ENCODE measurements at places on chromosomes 1 and 21. TPM values are rescaled to one million over a fixed set of nuclear protein-coding genes. Genes with fewer than 3 reads are reported as not detected.
A peak's percentile ranks its signal among the peaks of the same experiment; 100 is the strongest.

DNA sequence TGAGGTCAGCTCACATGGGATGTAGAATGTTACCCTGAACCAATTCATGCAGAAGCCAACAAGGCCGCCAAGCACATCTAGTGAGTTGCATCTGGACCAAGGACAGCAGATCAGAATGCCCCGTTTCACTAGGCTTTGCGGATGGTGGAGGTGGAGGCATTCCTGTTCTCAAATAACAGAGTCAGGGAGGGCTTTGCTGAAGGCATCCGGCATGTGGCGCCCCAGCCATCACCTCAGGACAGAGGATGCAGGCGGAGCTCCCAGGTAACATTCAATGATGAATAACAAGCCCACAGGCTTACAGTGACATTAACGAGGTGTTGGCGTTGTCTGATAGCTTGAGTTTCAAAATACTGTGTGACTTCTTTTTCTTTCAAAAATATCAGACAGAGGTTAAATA, 476.2 kb downstream of the CAMTA1 start:
- no peaks in the 10 kb centered on the region for H3K4me1 ChIP-seq
- peaks cover 37% of the 10 kb centered on the region for H3K27me3 ChIP-seq
- no peak for DNase-seq
- H3K36me3 ChIP-seq, result no peaks in the 10 kb centered on the region
- no peak overlapping the region for H3K4me3 ChIP-seq

- DNase-seq, result no peak
- H3K27ac ChIP-seq, result no peak overlapping the region
- peaks cover 2% of the 10 kb centered on the region for H3K36me3 ChIP-seq
- no peaks in the 10 kb centered on the region for H3K27me3 ChIP-seq
- H3K4me3 ChIP-seq, result no peak overlapping the region
These were observed 27.2 kb downstream of the TSEN15 start for GRCh38 chr1:184078564-184079249.

DNA sequence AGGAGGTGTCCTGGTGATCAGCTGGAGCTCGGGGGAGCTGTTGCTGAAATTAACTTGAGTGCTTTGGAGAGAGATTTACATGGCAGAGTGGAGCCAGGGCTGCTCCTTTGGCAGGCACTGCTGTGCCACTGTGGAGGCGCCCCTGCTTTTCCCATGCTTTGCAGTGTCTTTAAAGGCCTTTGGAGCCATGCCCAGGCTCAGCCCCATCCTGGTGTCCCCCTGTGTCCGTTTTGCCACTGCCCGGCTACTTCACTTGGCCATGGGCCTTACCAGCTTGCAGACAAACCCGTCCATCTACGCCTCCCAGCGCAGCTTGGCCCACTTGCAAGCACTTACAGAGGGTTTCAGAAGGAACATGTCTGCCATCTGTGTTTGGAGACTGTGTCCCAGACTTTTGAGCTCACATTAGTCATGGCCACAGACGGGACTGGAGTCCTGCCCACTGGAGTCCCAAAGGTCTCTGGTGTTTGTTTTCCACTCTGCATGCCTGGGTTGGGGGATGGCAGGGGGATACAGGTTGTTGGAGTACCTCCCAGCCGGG, 18.2 kb upstream of the LAMTOR5 start:
- no peaks in the 10 kb centered on the region for H3K27me3 ChIP-seq
- no peaks in the 10 kb centered on the region for H3K36me3 ChIP-seq
- H3K27ac ChIP-seq, result peak overlapping the region; percentile 58
- H3K4me3 ChIP-seq, result no peak overlapping the region
- peak; percentile 55 for DNase-seq

DNA sequence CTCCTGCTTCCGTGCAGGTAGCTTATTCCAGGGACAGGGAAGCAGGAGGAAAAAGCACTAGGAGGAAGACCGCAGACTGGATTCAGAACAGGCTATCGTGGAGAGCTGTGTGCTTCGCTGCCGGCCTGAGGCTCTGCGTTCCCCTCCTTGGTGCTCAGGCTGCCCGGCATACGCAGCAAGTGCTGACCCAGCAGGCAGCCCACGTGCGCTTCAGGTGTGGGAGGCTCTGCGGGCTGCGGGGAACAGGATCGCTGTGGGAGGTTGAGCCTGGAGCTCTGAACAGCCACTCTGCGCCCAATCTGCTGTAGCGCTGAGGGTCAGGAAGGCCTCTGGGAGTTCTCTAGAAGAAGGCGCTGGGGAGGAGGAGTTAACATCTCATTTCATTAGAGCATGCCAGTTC, 27.9 kb downstream of the DOP1B start:
- H3K36me3 ChIP-seq, result no peaks in the 10 kb centered on the region
- no peaks in the 10 kb centered on the region for H3K27me3 ChIP-seq
- no peak for DNase-seq

DNA sequence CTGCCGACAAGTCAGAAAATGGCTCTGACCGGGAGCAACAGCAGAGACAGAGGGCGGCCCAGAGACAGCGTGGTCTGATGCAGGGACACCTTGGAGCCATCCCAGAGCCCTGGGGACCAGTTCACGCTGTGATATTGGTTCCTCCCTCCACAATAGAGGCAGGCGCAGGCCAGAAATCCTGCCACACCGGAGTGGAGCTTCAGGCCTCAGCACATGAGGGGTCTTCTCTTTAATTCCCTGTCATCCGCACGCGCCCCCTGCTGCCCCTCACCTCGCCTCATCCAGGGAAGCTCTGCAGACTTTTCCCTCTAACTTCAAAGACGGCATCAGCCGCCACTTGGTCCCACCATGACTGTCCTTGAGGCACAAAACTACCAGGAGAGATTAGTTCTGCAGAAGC, 75.5 kb upstream of the ANGPTL1 start:
- no peak overlapping the region for H3K4me3 ChIP-seq
- no peak for DNase-seq
- H3K4me1 ChIP-seq, result peaks cover 5% of the 10 kb centered on the region
- H3K27me3 ChIP-seq, result no peaks in the 10 kb centered on the region
- no peak overlapping the region for H3K27ac ChIP-seq

DNA sequence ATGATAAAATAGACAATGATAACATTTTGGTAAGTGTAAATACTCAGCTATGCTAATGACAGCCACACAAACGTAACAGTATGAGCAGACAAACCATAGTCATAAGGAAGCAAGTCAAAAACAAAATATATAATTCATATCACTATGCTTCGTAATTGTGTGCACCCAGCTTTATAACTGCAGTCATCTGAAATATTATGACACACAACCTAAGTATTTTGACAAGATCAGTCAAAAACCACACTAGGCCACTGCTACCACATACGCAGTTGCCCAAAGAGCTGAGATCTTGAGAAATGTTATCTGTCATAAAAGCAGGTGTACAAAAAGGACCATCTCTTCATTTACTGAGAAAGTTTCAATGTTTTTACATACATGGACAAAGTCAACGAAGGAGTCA, 26.0 kb downstream of the RNASEL start:
- DNase-seq, result no peak
- H3K27ac ChIP-seq, result no peak overlapping the region
- H3K4me3 ChIP-seq, result no peak overlapping the region
- H3K4me1 ChIP-seq, result no peaks in the 10 kb centered on the region
- no peaks in the 10 kb centered on the region for H3K36me3 ChIP-seq
- no peaks in the 10 kb centered on the region for H3K27me3 ChIP-seq

DNA sequence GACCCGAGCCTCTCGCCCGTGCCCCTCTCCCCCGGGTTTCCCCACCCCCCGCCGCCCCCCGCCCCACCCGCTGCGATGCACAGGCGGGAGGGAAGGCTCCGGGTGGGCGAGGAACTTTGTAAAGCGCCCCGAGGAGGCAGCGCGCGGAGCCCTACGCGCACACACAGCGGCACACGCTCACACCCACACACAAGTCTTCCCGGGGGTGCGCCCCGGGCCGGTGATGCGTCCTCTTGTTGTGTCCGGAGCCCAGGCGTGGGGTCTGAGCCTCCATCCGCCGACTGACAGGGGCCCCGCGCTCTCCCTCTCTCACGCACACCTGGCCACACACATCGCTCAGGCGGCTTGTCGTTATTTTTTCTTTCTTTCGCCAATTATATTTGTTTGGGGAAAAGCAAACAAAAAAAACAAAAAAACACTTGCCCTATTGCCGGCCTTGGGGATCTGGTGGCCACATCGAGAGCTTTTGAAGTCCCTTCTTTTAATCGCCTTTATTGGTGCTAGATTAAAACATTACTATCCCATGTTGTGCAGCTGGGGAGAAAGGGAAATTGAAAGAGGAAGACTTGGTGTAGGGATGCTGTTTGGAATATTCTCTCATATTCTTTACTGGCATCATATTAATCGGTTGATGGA, 770 bp downstream of the NTNG1 start:
- no peaks in the 10 kb centered on the region for H3K36me3 ChIP-seq
- peaks cover 95% of the 10 kb centered on the region for H3K27me3 ChIP-seq
- H3K4me3 ChIP-seq, result peak overlapping the region; percentile 64
- H3K27ac ChIP-seq, result no peak overlapping the region
- no peak for DNase-seq

GRCh38 chr1:6141592-6141991, 38.5 kb downstream of the CHD5 start:
- no peaks in the 10 kb centered on the region for H3K36me3 ChIP-seq
- no peaks in the 10 kb centered on the region for H3K4me1 ChIP-seq
- peaks cover 42% of the 10 kb centered on the region for H3K27me3 ChIP-seq
- H3K4me3 ChIP-seq, result no peak overlapping the region
- no peak for DNase-seq

- no peak for DNase-seq
- H3K4me1 ChIP-seq, result peaks cover 26% of the 10 kb centered on the region
- H3K4me3 ChIP-seq, result no peak overlapping the region
These were observed 30.6 kb downstream of the CDK18 start for GRCh38 chr1:205535096-205535495.

DNA sequence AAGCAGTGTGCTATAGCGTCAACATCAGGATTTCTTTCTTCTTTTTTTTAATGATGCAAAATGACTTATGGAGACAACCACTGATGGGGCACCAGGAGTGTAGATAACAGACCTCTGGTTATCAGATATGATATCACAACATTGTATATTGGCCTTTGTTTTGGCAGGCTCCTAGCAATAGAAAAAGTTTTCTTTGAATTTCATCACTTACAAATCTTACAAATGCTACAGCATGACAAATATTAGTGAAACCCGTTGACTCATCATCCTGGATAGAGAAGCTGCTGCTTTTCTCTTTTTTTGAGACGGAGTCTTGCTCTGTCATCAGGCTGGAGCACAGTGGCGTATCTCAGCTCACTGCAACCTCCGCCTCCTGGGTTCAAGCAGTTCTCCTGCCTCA, 92.9 kb downstream of the LTN1 start:
- H3K27me3 ChIP-seq, result no peaks in the 10 kb centered on the region
- H3K4me1 ChIP-seq, result no peaks in the 10 kb centered on the region
- no peaks in the 10 kb centered on the region for H3K36me3 ChIP-seq
- no peak for DNase-seq
- H3K27ac ChIP-seq, result no peak overlapping the region

- H3K36me3 ChIP-seq, result no peaks in the 10 kb centered on the region
- H3K27me3 ChIP-seq, result peaks cover 7% of the 10 kb centered on the region
- H3K27ac ChIP-seq, result no peak overlapping the region
- no peak overlapping the region for H3K4me3 ChIP-seq
- no peak for DNase-seq
These were observed 413.4 kb downstream of the DSCAM start for GRCh38 chr21:40433538-40433937.

DNA sequence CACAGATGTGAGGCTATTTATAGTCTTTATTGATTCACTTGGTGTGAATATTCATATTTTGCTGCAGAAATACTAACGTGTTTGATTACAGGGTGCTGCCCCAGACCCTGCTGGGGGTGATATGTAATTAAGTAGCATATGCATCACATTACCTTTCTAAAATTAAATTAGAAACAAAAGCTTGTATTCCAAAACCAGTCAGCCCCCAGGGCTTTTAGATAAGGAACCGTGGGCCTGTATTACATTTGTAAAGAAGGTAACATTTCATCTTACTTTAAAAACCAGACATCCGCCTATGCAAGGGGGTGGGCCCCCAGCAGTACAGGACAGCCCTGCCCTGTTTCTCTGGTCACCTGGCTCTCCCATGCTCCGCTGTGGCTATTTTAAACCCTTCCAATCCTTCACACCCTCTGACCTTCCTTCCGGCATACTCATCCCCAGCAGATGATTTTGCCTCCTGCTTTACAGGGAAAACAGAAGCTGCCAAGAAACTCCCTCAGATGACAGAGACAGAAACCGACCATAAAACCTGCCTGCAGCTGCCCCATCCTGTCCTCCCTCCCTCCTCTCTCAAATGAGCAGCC, 22.0 kb upstream of the KCNC4 start:
- H3K27ac ChIP-seq, result peak overlapping the region; percentile 76
- no peak overlapping the region for H3K4me3 ChIP-seq
- no peaks in the 10 kb centered on the region for H3K27me3 ChIP-seq
- no peak for DNase-seq
- H3K4me1 ChIP-seq, result peaks cover 57% of the 10 kb centered on the region
- no peaks in the 10 kb centered on the region for H3K36me3 ChIP-seq

DNA sequence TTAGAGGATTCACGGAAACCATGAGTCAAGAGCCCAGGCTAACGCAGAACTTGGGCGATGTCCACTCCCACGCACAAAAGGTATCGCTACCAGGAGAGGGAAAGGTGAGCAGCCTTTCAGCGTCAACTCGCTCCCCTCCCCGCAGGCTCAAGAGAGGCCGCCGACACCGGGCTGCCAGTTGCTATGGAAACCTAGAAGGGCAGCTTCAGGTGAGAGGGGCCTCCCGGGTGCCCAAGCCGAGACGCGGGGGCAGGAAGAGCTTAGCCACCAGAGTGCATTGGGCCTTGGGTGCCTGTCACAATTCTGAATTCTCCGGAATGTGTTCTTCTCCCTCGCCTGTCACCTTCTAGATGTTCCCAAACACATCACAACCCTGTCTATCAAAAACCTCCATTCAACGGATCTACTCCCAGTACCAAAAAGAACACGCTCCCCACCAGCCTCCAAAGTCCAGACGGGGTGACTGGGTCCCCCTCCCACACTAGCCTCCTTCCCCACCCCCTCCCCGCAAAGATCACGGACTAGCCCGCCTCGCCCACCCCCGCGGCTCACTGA, 694 bp downstream of the MEAF6 start:
- H3K27ac ChIP-seq, result peak overlapping the region; percentile 91
- peaks cover 36% of the 10 kb centered on the region for H3K36me3 ChIP-seq
- H3K27me3 ChIP-seq, result no peaks in the 10 kb centered on the region

DNA sequence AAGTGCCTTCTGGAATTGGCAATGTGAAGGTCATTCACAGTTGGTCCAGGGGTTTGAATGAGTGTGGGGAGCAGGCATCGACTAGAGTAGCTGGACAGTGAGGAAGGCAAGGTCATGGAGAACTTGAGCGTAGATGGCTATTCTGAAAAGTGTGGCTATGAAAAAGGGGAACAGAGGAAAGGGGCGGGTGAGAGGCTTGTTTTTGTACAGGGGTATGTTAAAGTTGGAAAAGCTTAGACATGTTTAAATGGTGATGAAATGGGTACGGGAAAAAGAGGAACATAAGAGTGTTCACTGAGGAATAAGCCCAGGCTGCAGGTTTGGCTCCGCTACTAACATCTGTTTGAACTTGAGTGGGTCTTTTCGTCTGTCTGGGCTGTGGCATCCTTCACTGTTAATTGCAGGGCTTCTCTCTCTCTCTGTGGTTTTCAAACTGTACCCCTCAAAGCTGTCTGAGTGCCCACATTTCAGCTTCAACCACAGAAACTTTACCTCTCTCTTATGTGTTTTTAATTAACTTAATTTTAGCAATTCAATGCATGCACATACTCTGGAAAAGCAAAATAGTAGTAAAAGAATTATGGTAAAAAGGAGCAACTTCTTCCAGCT, 70.8 kb upstream of the COA6 start:
- no peak overlapping the region for H3K4me3 ChIP-seq
- no peaks in the 10 kb centered on the region for H3K4me1 ChIP-seq
- no peak overlapping the region for H3K27ac ChIP-seq
- H3K36me3 ChIP-seq, result no peaks in the 10 kb centered on the region
- no peak for DNase-seq

SEMA4A gene
- 1.0 TPM for total RNA-seq

PDPN gene
- total RNA-seq, result 16.7 TPM

TFF1 gene
- not detected for total RNA-seq

OR14A16 gene
- not detected for total RNA-seq

CCDC181 gene
- total RNA-seq, result 1.5 TPM

ZYG11A gene
- not detected for total RNA-seq

GBP1 gene
- total RNA-seq, result 5.7 TPM

HORMAD1 gene
- not detected for total RNA-seq

G0S2 gene
- total RNA-seq, result 307 TPM
